MM.1S (cell line): ENCODE measurements at places on chromosomes 5 and 9.

DNA sequence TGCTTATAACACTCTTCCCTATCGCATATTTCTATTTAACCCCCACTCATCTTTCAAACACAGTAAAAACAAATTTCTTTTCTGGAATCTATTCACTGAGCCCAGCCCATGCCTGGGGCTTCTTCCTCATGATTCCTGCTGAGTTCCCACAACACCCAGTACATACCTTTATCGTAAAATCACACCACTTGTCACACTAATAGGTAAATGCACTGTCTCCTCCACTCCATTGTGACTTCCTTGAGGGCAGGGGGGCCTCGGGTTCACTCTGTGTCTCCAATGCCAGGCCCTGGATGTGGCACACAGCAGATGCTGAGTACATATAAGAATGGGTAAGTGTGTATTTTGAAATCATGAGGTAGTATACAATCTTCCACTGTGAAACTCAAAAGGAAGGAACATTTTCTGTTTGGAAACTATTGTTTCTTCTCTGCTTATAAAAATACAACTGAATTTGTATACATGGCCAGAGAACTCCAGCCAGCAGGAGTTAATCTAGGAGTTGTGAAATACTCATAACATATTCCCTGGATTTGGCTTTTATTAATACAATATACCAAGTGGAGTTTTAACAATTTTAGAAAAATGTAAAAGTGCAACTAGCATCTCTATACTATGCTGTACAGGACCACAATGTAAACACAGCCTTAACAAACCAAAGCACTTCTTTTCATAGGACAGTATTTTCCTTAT, 7.2 kb downstream of the PLK2 start:
- H3K4me3 ChIP-seq = no peak overlapping the region
- DNase-seq = no peak
- no peaks in the 10 kb centered on the region for H3K4me1 ChIP-seq

GRCh38 chr5:122110987-122111386, 18.4 kb upstream of the ZNF474 start:
- H3K4me3 ChIP-seq = no peak overlapping the region
- no peak for DNase-seq
- H3K36me3 ChIP-seq = no peaks in the 10 kb centered on the region
- H3K27me3 ChIP-seq = no peaks in the 10 kb centered on the region
- 0 out of 2 replicates have a peak, but pooled peaks cover 7% of the 10 kb centered on the region for H3K4me1 ChIP-seq

DNA sequence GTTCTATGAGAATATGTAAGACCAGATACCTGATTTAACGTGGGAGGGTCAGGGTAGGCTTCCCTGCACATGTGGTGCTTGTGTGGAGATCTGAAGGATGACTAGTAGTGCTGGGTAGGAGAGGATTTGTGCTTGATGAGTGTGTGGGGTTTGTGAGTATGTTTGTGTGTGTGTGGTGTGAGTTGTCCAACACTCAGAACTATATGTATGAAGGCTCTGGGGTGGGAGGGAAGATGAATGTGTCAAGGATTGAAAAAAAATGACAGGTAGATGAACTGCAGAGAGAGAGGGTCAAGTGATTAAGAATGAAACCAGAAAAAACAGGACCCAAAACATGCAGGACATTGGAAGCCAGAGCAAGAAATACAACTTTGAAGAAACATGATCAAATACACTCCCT, 154.6 kb upstream of the NR3C1 start:
- H3K36me3 ChIP-seq = no peaks in the 10 kb centered on the region
- H3K27ac ChIP-seq = no peak overlapping the region

GRCh38 chr9:81092057-81092456, 597.3 kb downstream of the TLE1 start:
- DNase-seq = no peak
- no peaks in the 10 kb centered on the region for H3K4me1 ChIP-seq
- H3K36me3 ChIP-seq = no peaks in the 10 kb centered on the region
- no peak overlapping the region for H3K4me3 ChIP-seq
- H3K27ac ChIP-seq = no peak overlapping the region

- no peak overlapping the region for H3K27ac ChIP-seq
- no peaks in the 10 kb centered on the region for H3K27me3 ChIP-seq
- no peak overlapping the region for H3K4me3 ChIP-seq
- H3K36me3 ChIP-seq = no peaks in the 10 kb centered on the region
Measured at GRCh38 chr5:155822177-155822576, 504.8 kb upstream of the SGCD start.

DNA sequence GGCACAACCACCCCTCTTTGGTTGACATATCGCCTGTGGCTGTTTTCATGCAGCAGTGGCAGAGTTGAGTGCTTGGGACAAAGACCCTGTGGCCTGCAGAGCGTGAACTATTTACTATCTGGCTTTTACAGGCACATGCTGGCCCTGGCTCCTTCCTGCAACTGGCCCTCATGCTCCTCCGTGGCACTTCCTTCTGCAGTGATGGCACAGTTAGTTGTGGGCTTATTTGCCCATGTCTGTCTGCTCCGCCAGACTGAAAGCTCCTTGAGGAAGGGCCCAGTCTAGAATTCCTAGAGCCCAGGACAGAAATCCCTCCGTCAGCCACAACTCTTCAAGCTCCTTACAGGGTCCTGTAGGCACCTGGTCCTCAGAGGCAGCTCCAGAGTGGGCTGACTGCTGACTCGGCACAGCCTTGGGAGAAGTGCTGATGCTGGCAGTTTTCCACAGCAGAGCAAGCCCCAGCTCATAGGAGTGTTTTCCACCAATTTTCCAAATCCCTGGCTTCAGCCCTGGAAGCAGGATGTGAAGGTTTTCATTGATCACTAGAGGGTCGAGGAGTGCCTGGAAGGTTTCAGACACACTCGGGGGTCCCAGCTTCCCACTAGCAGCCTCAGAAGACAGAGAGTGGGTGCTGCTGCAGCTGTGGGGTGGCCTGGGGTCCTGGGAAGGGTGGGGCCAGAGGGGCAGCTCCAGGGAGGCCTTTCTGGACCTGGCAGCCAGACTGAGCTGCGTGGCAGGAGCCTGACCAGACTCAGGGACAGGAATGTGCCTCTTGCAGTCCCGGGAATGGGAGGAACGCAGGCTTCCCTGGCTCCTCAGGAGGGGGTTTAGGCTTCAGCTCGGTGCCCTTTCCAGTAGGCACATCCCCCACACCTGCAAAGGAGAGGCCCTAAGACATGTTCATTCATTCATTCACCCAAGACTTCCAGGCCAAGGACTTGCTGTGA, 56.5 kb upstream of the ANGPTL2 start:
- H3K36me3 ChIP-seq = no peaks in the 10 kb centered on the region
- DNase-seq = no peak
- no peak overlapping the region for H3K27ac ChIP-seq
- H3K27me3 ChIP-seq = no peaks in the 10 kb centered on the region

GRCh38 chr9:27165670-27166069, 56.6 kb downstream of the TEK start:
- H3K27me3 ChIP-seq = no peaks in the 10 kb centered on the region
- no peak for DNase-seq
- H3K4me1 ChIP-seq = no peaks in the 10 kb centered on the region
- H3K36me3 ChIP-seq = no peaks in the 10 kb centered on the region

DNA sequence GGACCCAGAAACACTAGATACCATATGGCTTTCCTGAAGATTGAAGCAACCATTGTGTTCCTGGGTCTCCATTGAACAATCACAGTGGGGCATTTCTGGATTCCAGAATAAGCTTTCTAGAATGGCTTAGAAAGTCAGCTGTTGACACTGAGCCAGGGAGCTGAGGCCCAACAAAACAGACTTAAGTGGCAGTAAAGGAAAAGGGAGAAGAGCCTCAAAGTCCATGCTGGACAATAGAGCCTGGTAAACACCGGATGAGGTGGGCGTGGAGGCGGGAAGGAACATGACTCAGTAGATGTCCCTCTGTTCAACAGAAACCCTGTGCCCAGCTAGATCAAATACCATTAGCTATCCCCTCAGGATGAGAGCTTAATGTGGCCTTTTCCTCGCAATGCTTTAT, 14.8 kb downstream of the SPARC start:
- H3K4me1 ChIP-seq = no peaks in the 10 kb centered on the region
- H3K4me3 ChIP-seq = no peak overlapping the region
- no peaks in the 10 kb centered on the region for H3K27me3 ChIP-seq
- no peak overlapping the region for H3K27ac ChIP-seq

DNA sequence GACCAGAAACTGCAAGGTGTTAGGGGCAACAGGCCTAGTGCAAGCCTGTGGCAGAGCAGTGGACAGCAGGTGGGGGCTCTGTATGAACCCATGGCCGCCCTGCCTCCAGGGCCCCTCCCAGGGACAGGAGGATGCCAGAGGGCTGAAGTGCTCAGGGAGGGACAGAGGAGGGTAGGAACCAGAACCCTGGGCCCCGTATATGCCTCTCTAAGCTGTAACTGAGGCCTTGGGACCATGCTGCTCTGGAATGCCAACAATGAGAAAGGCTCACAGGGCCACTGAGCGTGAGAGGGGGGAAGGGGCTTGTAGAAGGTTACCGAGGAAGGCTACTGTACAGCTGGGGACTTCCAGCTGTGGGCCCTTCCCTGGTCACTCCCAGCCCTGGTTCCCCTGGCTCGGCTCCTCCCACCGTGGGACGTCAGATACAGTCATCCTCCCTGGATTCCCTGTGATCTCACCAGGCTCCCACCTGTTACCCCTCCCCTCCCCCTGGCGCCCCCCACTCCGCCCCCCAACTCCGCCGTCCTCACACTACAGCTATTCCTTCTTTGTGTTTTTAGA, 21.1 kb downstream of the AQP7 start:
- no peak overlapping the region for H3K27ac ChIP-seq
- DNase-seq = no peak
- H3K4me1 ChIP-seq = no peaks in the 10 kb centered on the region
- H3K27me3 ChIP-seq = no peaks in the 10 kb centered on the region

GRCh38 chr9:31500422-31500821, 884.0 kb upstream of the ACO1 start:
- no peaks in the 10 kb centered on the region for H3K36me3 ChIP-seq
- DNase-seq = no peak
- no peaks in the 10 kb centered on the region for H3K4me1 ChIP-seq
- no peak overlapping the region for H3K4me3 ChIP-seq
- H3K27me3 ChIP-seq = no peaks in the 10 kb centered on the region

- peaks cover 16% of the 10 kb centered on the region for H3K4me1 ChIP-seq
- no peak for DNase-seq
- no peaks in the 10 kb centered on the region for H3K36me3 ChIP-seq
- H3K27ac ChIP-seq = peak overlapping the region; percentile 51; the same call in 1 of the 2 replicates
- H3K4me3 ChIP-seq = no peak overlapping the region
Measured at GRCh38 chr9:136565086-136565714, 19.4 kb upstream of the NOTCH1 start.

DNA sequence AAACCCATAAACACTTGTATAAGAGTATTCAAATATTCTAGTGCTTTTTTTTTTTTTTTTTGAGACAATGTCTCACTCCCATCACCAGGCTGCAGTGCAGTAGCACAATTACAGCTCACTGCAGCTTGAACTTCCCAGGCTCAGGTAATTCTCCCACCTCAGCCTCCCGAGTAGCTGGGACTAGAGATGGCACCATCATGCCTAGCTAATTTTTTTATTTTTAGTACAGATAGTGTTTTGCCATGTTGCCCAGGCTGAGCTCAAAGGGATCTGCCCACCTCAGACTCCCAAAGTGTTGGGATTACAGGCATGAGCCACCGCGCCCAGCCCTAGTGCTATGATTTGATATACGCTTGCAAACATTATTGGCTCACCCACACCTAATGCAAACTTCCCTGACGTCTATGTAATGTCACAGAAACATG, 11.8 kb downstream of the IL6ST start:
- H3K27me3 ChIP-seq = no peaks in the 10 kb centered on the region
- peaks cover 7% of the 10 kb centered on the region; the same call in 1 of the 2 replicates for H3K36me3 ChIP-seq
- H3K4me1 ChIP-seq = peaks cover 62% of the 10 kb centered on the region
- H3K27ac ChIP-seq = peak overlapping the region; percentile 90; the same call in 1 of the 2 replicates
- no peak overlapping the region; the same call in 1 of the 2 replicates for H3K4me3 ChIP-seq

- no peaks in the 10 kb centered on the region for H3K36me3 ChIP-seq
- H3K27me3 ChIP-seq = no peaks in the 10 kb centered on the region
- DNase-seq = no peak
- no peaks in the 10 kb centered on the region for H3K4me1 ChIP-seq
Measured at GRCh38 chr5:173490681-173491080, 125.8 kb downstream of the BOD1 start.

DNA sequence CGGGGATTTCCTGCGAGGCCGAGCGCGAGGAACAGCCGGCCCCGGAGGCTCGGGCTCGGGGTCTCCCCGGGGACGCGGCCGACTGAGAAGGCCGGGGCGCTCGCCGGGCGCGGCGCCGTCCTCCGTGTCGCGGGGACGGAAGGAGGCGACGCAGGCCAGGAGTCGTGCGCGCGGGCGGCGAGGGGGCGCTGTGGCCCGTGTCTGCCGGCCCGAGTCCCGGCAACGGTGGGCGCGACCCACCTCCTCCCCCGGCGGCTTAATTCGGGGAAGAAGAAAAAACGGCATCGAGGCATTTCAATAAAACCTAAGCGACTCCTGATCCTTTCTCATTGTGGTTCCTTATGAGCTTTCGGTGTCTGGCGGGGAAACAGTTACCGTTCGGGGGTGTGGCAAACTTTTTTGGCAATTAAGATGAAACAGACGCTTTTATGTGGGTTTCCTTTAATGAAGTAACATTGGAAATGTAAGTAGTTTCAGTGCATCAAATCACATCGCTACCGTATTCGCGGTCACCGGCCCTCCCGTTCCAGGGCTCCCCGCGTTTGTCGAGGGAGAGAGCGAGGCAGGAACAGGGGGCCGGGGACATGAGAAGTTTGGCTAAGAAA, 3.7 kb upstream of the IRX2 start:
- H3K4me3 ChIP-seq = no peak overlapping the region
- H3K27me3 ChIP-seq = no peaks in the 10 kb centered on the region
- H3K4me1 ChIP-seq = no peaks in the 10 kb centered on the region
- H3K27ac ChIP-seq = no peak overlapping the region
- no peak for DNase-seq

DNA sequence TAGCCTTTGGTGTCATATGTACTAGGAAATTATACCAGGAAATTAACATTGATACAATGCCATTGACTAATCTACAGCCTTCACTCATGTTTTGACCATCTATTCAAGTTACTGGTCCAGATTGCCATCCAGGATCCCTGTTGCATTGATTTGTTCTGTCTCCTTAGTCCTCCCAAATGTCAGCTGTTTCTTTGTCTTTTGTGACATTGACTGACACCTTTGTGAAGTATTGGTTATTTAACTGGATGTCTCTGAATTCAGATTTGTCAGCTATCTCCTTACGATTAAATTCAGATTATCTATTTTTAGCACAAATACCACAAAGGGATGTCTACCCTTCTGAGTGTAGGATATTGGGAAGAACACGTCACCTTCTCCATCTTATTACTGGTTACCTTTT, 73.7 kb upstream of the CTNND2 start:
- H3K27me3 ChIP-seq = no peaks in the 10 kb centered on the region
- no peak overlapping the region for H3K4me3 ChIP-seq
- H3K36me3 ChIP-seq = no peaks in the 10 kb centered on the region
- H3K27ac ChIP-seq = no peak overlapping the region

GRCh38 chr5:136629125-136629792, 263.9 kb upstream of the TRPC7 start:
- H3K36me3 ChIP-seq = no peaks in the 10 kb centered on the region
- no peaks in the 10 kb centered on the region for H3K27me3 ChIP-seq
- H3K27ac ChIP-seq = no peak overlapping the region
- DNase-seq = no peak
